Activated CD8-positive, alpha-beta memory T cell treated with anti-CD3 and anti-CD28 coated beads for 1 hour (primary cell): ENCODE measurements at places on chromosomes 7 and 10.

DNA sequence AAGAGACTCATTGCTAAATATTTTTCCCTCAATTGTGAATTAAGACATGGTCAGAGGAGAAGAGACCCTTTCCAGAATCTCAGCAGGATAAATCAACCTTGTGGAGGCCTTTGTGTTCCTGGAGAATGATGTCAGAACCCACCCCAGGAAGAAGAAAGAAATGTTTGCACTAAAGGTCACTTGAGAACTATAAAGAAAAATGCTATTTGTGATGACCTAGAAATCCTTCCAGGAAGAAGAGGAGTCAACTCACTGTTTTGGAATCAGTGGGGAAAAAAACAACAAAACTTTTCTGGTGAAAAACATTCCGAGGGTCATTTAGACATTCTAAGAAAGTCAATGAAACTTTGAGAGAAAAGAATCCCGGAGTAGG lies 129.1 kb upstream of the ANKRD1 start:
- no peak for DNase-seq

GRCh38 chr7:149559711-149560110 lies 62.1 kb upstream of the ZNF746 start:
- DNase-seq = no peak

GRCh38 chr7:85177316-85177715 lies 9.5 kb downstream of the SEMA3D start:
- DNase-seq = no peak

- no peak for DNase-seq
Measured at GRCh38 chr10:132306864-132307751, 642 bp downstream of the STK32C start.

DNA sequence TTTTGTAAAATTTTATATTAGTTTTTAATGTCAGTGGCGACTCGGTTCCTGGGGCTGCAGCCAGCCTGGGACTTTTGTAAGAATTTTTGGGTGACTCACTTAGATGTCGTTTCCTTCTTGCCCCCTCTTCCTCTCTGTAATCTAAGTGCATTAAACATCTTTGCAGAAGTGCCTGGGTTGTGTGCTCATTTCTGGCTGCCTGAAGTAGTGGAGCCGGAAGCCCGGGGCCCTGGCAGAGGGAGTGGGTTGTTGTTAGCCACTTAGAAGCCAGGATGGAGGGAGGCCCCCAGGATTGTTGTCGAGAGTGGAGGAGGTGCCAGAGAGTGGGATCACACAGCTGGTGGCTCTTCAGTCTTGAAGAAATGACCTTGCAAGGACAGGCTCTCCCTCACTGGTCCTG lies 11.0 kb upstream of the TRIM8 start:
- DNase-seq = no peak

DNA sequence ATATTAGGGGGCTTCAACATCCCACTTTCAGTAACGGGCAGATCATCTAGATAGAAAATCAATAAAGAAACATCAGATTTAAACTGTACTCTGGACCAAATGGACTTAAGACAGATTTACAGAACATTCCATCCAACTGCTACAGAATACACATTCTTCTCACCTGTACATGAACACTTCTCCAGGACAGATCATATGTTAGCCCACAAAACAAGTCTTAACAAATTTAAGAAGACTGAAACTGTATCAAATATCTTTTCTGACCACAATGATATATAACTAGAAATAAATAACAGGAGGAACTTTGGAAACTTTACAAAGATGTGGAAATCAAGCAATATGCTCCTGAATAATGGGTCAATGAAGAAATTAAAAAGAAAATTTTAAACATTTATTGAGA lies 86.7 kb downstream of the MICU1 start:
- no peak for DNase-seq

DNA sequence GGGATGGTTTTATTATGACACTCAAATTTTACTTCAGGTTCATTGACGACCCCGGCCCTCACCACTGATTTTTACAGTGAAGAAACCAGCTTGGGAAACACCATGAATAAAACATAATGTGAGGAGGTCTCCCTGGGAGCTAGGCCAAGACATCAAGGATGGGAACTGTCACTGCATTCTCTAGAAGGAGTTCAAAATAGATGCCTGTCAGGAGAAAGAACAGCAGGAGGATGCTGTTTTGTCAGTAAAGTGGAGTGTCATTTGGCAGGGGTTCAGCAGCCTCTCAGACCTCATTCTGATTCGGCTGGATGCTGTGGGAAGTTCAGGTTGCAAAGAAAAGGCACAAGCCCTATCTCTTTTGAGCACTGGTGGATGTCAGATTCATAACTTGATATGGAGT lies 360.3 kb upstream of the C7orf33 start:
- DNase-seq = no peak

GRCh38 chr10:132455986-132456847 lies 59.2 kb downstream of the PWWP2B start:
- DNase-seq = no peak

GRCh38 chr10:103949728-103950127 lies 17.2 kb upstream of the SLK start:
- no peak for DNase-seq

GRCh38 chr10:52297747-52298146 lies 16.3 kb upstream of the DKK1 start:
- DNase-seq = no peak

- no peak for DNase-seq
Measured at GRCh38 chr10:43901744-43902504, 253.2 kb upstream of the ZNF32 start.

DNA sequence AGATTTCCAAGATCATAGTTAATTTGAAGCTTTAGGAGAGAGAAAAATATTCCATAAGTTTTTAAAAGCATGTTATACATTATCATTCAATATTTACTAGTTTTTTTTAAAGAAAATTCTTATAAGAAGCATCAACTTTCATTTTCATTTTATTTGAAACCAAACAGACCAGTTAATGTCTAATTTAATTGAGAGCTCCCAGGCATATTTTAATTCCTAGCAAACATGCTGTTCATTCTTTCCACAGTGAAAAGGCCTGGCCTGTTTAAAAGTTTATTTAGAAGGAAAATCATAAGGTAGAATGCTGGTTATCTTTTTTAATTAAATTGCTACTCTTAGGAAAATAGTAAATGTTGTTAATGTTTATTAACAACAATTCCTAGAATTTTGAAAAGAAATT lies 324.4 kb downstream of the PCLO start:
- DNase-seq = no peak

DNA sequence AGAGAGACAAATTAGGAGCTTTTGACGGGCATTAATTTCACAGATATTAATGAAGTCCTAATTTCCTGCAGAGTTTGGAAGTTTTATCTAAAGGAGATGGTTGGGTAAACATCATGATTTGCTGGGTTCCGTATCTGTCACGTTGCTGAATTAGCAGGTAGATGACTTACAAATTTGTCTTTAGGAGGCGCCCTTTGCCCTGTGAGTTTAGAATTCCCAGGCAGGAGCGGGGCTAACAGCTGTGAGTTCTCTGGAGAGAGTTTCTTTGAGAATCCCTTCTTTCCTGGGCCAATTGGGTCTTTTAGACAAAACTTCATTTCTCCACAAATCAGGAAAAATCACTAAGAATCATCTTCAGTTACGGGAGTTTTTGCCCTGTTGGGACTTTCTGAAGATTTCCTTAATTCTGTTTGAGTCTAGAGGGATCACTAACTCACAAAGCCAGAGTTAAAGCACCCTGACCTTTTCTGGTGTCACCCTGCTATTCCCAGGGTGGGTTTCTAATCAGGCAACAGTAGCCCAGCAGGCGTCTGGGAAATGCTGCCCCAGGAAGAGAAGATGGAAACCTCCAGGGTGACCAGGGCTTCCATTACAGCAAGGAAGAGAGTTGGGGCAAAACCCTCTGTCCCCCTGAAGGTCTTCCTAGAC lies 63.7 kb downstream of the PRKCQ start:
- DNase-seq = no peak

- no peak for DNase-seq
Measured at GRCh38 chr10:13887761-13888160, 301.0 kb downstream of the PRPF18 start.
